Renal cortex interstitium (tissue), 15 donors: ENCODE measurements at places on chromosomes 11 and 22. TPM values are rescaled to one million over a fixed set of nuclear protein-coding genes. Genes with fewer than 3 reads are reported as not detected.

NPTXR gene
- polyA plus RNA-seq: 5.5 TPM

DEUP1 gene
- 1.2 TPM for polyA plus RNA-seq

CHID1 gene
- polyA plus RNA-seq: 125 TPM

SLC36A4 gene
- polyA plus RNA-seq: 20.6 TPM

IGSF9B gene
- polyA plus RNA-seq: 8.2 TPM

DNA sequence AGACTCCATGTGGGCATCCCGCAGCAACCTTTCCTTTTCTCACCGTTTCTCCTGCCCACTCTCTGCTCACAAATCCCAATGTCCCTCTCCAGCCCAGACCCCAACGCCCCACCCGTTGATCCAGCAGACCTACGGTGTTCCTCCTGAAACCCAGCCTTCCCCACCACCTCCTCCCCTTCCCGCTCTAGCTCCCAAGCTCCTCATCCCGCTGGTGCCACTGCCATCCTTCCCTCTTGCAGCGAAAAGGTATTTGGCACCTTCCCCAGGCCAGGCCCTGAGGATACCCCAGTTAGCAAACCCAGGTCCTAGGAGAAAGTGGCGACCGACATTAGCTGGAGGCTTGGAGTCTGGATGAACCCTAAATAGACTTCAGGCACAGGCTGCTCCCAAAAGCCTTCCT lies 84.0 kb upstream of the RTL6 start:
- DNase-seq: no peak

DNA sequence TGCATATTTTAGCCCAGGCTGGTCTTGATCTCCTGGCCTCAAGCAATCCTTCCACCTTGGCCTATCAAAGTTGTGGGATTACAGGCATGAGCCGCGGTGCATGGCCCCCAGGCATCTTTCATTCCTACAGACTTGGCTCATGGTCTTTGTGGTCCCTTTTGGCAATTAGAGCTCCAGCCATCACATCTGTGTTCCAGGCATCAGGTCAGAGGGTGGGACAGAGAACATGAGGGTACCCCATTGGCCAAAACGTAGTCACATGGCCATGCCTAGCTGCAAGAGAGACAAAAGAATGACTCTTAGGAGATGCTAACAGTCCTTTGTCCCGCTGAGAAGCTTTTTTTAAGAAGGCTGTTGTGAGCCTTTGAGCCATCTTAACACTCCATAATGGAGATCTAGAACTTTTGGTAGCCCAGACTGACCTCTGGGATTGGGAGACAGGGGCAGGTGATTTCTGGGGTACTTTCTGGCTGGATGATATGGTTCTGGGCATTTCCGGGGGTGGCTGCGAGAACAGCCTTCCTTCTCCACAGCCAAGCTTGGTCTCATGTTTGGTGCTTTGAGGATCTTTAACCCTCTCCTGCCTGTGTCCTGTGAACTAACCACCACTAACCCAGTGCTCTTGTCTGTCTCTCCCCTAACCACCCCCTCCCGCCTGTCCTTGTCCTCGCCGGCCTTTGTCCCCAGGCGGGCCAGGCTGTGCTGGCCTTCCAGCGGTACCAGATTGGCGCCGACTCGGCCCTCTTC lies 18.4 kb upstream of the TAB1 start:
- no peak for DNase-seq

- no peak for DNase-seq
Observed at GRCh38 chr22:22536916-22537315, 16.8 kb upstream of the ZNF280A start.

GRCh38 chr11:61356706-61357105 lies 5.0 kb downstream of the CYB561A3 start:
- no peak for DNase-seq

DNA sequence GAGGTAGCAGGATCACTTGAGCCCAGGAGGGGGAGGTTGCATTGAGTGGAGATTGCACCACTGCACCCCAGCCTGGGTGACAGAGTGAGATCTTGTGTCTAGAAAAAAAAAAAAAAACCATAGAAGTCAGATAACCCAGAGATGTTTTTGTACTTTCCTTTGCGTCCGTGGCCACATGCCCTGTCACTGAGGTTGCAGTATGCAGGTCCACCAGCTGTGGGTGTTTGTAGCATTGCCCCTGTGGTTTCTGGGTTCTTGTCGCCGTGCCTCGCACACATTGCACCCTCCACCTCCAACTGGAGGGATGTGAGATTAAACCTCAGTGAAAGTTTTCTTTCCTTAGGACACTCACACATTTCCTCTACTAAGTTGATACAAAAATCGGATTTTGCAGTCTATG lies 70.3 kb downstream of the TNRC6B start:
- no peak for DNase-seq
